Naive thymus-derived CD8-positive, alpha-beta T cell (primary cell): ENCODE measurements at places on chromosomes 2 and 18. TPM values are rescaled to one million over a fixed set of nuclear protein-coding genes. Genes with fewer than 3 reads are reported as not detected.

The PLEK gene
- 3.9 TPM for total RNA-seq

The UPP2 gene
- not detected for total RNA-seq

The DNAJC5G gene
- not detected for total RNA-seq

The LRRTM1 gene
- total RNA-seq: not detected

The GCG gene
- not detected for total RNA-seq

The THADA gene
- total RNA-seq: 36.4 TPM

The SCN3A gene
- total RNA-seq: 0.27 TPM

- no peak for DNase-seq
These were observed 119.6 kb upstream of the ARL5A start for GRCh38 chr2:151947813-151948165.

DNA sequence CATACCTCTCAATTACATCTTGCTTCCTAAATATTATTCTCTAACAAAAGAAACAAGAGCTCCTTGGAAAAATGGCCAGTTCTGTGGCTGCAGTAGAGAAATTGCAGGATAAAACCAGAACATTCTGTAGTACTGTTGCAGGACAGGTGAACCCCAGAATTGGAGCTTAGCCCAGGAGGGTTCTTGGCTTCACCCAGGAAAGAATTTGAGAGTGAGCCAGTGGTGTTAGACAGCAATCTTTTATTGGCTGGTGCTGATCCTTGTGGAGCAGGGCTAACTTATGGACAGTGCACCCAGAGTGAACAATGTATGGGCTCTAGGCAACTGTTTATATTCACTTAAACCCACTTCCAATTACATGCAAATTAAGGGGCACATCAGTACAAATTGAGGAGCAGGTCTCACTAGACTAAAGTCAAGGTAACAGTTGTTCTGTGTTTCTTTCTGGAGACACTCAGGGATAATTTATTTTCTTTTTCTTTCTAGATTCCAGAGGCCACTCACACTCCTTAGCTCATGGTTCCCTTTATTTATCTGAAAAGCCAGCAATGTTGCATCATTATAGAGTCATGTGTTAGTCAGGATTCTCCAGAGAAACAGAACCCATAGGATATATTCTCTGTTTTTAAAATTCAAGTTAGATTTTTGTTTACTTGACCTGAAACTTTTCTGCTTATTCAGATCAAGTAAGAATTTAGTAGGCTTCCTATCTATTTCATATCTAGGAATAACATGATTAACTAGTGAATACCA, 348.1 kb downstream of the CCDC85A start:
- no peak for DNase-seq

- no peak for DNase-seq
These were observed 9.0 kb upstream of the GAL3ST2 start for GRCh38 chr2:241767464-241768250.

GRCh38 chr2:105518897-105519296, 120.0 kb upstream of the FHL2 start:
- no peak for DNase-seq

GRCh38 chr2:41483982-41484857, 563.6 kb upstream of the PKDCC start:
- DNase-seq: no peak

DNA sequence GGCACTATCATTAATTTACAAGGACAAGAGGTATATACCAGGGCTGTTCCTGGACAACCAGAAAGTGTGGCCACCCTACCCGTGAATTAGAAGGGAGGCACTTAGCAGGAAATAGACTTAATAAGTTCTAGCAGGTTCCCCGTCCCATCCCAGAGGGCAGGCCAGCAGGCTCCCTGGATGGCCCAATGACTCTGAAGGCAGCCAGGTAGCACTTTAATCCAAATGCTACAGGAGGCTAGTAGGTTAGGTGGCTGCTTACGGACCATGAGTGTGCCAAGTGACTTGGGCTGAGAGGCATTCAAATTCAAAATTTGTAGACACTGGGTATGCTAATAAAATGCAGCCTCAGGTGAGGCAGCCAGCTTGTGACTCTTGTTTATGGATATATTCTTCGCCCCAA, 123.9 kb downstream of the UXS1 start:
- no peak for DNase-seq

GRCh38 chr18:79062806-79063205, 6.4 kb upstream of the ATP9B start:
- DNase-seq: no peak

- DNase-seq: no peak
These were observed 130.2 kb upstream of the ID2 start for GRCh38 chr2:8551622-8552074.

GRCh38 chr2:219522111-219523030, 8.1 kb downstream of the ASIC4 start:
- DNase-seq: no peak

DNA sequence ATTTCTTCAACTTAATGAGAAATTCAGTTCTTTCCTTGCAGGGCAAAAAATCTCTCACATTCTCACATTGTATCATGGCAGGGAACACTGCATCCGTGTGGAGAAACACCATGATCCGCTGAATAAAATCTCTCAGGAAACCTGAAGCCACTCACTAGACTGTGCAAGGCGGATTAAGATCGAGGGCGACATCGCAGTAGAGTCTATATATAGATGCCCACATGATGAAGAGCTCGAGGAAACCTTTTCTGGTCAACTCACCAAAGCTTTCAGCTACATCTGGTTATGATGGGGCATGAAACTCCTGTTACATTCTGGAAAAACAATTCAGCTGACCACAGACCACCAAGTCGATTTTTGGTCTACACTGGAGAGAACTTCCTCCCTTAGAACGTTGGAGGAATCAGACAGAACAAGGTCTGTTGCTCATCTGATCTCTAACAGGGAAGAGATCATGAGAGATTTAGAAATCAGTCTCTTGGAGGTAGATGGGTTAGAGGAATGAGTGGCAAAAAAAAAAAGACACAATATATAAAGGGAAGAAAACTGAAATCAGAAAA, 162.9 kb upstream of the ZNF516 start:
- DNase-seq: no peak

- DNase-seq: no peak
These were observed 71.2 kb downstream of the PLB1 start for GRCh38 chr2:28567061-28567471.

GRCh38 chr18:48792611-48793380, 158.0 kb downstream of the SMAD7 start:
- DNase-seq: no peak

GRCh38 chr2:100643467-100643866, 80.7 kb downstream of the PDCL3 start:
- DNase-seq: no peak

DNA sequence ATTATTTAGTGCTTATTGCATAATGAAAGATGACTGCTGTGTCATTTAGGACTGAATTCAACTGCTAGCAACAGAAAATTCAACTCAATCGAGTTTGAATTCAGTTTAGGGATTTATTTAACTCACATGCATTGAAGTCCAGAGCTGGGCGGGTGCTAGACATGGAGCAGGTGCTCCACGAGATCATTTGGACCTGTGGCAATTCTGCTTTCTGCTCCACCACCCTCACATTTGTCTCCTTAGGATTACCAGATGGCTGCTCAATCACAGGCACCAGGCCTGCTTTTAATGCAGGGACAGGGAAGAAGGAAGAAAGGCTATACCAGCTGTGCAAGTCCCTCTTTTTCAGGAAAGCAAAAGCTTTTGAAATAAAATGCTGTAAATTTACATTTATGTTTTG, 572.9 kb upstream of the SLC8A1 start:
- no peak for DNase-seq

GRCh38 chr18:63992751-63993150, 22.9 kb downstream of the SERPINB8 start:
- DNase-seq: no peak

- no peak for DNase-seq
These were observed 79.6 kb upstream of the CTLA4 start for GRCh38 chr2:203787979-203788378.

- no peak for DNase-seq
These were observed 253.6 kb downstream of the PRKCE start for GRCh38 chr2:45904946-45905631.

DNA sequence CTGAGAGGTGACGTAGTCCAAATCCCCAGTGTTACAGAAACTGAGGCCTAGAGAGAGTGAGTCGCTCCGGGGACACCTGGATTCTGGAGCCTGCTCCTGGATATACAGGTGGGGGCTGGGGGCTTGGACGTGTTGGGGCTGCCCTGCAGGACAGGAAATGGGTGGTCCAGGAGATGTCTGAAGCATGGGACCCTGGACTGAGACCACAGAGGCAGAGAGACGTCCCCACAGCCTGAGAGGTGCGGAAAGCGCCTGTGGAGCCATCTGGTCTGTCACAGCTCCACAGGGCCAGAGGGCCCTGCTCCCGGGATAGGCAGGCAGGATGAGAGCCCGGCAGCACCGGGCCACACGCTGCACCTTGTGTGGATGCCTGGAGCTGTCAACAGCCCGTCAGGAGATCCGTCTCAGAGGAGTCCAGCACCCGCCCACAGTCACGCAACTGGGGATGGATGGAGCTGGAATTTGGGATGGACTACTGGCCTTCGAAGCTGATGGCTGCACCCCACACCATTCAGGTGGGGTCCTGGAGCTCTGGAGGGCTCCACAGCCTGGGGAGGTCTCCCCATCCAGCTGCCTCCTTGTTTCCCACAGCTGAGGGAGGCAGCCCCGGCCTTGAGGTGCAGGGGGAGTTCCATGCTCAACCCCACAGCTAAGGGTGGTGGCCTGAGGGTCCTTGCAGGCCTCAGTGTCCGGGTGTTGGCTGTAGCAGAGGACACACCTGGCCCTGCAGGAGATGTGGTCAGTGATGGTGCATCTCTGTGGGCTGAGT, 303.0 kb downstream of the NDUFA10 start:
- DNase-seq: no peak

DNA sequence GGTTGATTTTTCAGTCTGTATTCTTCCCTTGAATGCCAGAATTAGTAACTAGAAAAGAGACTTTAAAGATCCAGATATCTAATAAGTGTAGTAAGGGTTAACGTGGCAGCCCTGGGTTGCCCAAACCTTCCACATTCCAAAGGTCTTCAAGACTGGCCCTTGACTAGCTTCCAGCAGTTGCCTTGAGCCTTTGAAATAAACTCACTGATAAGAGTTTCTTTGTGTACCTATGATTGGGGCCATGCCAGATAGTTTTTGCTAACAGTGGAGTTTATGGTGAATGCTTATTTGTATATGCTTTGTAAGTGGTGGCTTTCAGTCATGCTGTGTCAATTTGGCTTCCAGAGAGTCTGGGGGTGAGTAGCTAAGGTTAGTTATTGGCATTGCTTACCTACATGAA, 722.3 kb downstream of the RNF144A start:
- DNase-seq: no peak

DNA sequence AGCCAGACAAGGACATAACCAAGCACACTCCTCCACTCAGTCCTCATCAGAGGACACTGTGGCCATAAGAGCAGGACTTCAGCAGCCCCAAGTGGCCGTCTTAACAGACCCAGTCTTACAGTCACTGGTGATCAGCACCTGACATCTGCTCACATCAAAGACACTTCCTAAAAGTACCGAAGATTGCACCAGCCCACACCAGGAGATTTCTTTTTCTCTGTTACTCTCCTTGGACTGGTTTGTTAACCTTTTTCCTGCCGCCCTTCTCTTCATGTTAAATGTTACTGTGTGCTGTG, 44.1 kb downstream of the MRPS5 start:
- DNase-seq: no peak

- no peak for DNase-seq
These were observed 16.1 kb upstream of the ALLC start for GRCh38 chr2:3641841-3642421.

- no peak for DNase-seq
These were observed 234.2 kb downstream of the ASXL3 start for GRCh38 chr18:33812186-33812585.

- no peak for DNase-seq
These were observed 391.7 kb downstream of the TNS1 start for GRCh38 chr2:217611056-217611455.
